Cortex of kidney (tissue), 1 donor: ENCODE measurements at places on chromosomes 4 and X.

GRCh38 chrX:8191022-8191421 is 20.0 kb upstream of the VCX2 start:
- no peak for DNase-seq

DNA sequence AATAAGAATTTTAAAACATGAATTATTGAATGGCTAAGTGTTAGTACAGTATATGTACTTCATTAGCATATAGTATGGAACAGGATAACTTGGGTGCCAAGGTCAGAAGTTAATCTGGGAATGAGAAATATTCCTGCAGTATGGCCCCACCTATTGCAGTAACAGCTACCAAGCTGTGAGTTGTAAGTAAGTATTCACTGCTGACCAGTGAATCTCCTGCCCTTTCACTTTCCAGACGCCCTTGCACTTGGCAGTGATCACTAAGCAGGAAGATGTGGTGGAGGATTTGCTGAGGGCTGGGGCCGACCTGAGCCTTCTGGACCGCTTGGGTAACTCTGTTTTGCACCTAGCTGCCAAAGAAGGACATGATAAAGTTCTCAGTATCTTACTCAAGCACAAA is 105.1 kb downstream of the NFKB1 start:
- no peak for DNase-seq

DNA sequence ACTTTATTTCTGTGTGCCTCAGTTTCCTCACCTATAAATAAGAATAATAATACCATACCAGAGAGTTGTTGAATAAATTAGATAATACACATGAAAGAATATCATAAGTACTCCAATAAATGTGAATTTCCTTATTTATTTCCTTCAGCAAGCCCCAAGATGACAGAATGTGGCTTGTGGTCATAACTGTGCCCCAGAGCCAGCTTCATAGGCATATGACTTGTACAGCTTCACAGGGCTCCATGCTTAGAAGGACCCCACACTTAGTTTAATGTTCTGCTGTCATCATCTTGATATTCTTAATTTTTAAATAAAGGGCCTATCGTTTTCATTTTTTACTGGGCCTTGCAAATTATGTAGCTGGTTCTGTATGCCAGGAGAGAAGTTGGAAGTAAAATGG is 25.3 kb downstream of the VSIG4 start:
- DNase-seq = no peak

- no peak for DNase-seq
These were observed 868.0 kb downstream of the RPA4 start for GRCh38 chrX:97751735-97752134.

DNA sequence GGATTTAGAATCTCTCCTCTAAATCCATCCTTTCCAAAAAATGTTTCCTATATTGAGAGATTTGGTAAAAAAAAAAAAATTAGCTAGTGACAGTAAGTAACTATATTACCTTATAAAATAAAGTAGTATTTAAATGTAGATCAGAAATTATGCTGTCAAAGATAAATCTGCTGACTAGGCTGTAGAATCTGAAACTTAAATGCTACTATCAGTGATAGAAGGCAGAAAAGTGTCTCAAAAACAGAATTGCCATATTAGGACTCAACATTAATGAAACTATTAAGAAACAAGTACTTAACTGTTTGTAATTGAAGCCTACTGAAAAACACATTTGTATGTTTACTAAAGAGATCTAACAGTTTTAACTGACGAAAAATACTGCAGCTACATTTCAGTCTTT is 8.3 kb downstream of the TAF9B start:
- no peak for DNase-seq

DNA sequence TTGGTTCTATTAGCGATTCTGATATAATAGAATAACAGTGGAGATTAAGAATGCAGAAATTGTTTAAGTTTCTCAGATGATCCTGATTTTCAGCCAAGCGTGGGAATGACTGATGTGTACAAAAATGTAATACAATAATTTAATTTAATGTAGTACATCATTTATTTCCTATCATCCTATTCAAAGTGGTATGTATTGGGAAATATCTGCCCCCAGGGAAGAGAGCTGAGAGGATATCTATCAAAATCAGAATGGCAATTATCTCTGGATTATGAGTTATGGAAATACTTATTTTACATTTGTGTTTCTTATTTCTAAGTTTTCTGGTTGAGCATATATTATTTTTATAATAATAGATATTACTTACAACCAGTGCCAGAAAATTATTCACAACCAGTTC is 3.9 kb downstream of the FABP2 start:
- DNase-seq = no peak

GRCh38 chr4:80161413-80162058 is 35.8 kb upstream of the PRDM8 start:
- no peak for DNase-seq

DNA sequence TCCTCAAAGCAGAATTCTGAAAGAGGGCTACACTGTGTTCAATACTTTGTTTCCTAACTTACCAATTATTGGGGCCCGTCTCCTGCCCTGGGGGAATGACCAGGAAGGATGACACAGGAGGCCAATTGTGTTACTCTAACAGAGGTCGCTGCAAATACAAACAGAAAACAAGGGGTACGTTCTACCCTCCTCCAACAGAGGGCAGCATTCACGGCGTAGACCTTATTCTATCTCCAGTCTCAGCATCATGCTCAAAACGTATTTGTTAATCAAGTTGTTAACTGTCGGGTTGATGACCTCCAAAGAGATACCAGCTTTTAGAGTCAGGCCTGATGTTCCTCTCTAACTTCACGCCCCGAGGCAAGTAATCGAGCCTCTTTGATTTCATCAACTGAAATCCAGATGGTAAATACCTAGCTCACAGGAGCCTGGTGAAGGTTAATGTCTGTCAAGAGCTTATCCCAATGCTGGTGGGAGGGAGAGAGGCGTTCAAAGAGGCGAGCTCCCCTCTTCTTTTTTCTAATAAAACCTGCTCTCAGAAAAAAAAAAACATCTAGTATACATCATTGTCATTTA is 181.0 kb upstream of the KCNIP4 start:
- no peak for DNase-seq
